Left cardiac atrium (tissue), 4 donors: ENCODE measurements at places on chromosomes 5 and 9. TPM values are rescaled to one million over a fixed set of nuclear protein-coding genes. Genes with fewer than 3 reads are reported as not detected.

GRCh38 chr9:30591461-30591860 is 1793.0 kb upstream of the ACO1 start:
- DNase-seq = no peak

GRCh38 chr9:68931821-68932220 is 82.1 kb downstream of the PRKACG start:
- no peak for DNase-seq

DNA sequence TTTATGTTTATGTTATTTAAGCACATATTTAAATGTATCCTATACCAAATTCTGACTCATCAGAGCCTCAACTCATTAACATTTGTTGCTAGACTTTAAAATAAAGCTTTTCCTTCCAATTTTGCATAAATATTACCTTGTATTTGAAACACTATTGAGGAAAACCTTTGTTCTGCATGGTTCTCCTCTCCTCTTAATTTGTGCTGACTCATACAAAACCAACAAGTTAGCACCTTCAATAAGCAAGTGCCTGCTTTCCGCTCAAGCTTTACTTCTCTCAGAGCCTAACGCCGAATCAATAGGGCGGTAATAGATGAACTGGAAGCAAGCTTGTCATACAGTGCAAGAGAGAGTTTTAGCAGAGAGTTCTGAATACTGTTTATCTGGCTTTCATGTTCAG is 7.9 kb downstream of the AMACR start:
- DNase-seq = no peak

- no peak for DNase-seq
Observed at GRCh38 chr9:77605449-77606220, 42.5 kb downstream of the GNA14 start.

GRCh38 chr9:18056269-18056992 is 417.5 kb upstream of the ADAMTSL1 start:
- DNase-seq = no peak

AQP3 gene
- 14.0 TPM for total RNA-seq

PRDM9 gene
- total RNA-seq = not detected

DNA sequence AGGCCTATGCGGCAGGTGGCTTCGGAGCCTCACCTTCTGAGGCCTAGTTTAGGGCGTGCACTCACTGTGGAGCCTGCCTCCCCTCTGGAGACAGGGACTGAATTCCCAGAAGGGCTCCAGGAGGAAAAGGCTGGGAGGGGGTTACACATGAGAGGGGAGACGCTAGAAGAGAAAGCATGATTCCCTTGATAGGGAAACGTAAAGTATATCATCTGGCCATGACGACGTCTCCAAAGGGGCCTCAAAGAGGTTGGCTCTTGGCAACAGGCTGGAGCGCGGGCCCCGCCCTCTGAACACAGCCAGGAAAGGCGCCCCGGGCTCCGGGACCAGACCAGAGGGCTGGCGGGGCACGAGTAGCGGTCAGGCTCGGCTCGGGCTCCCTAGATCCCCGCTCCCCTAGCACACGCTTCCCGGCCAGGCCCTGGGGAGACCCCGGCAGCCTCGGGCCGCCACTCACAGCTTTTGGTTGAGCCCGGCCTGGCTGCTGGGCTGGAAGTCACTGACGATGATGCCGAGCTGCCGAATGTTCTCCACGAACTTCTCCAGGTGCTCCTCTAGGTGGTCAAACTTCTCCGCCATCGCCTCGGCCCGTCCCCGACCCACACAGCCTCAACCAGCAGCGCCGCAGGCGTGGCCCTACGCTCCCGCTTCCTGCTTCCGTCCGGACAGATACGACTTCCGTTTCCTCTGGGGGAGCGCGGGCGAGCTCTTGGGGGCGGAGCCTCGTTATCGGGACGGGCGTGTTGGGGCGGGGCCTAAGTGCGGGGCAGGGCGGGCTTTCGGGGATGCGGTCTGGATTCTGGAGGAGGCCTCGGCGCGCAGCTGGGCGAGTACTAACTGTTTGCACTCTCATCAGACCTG is at the start of gene MED10:
TSS of gene MED10 (minus strand) at position 643 of the 861 bp plus-strand sequence. CDS start at position 579, 64 bp downstream.
- peak; percentile 97 for DNase-seq

SLC24A2 gene
- total RNA-seq = not detected

DNA sequence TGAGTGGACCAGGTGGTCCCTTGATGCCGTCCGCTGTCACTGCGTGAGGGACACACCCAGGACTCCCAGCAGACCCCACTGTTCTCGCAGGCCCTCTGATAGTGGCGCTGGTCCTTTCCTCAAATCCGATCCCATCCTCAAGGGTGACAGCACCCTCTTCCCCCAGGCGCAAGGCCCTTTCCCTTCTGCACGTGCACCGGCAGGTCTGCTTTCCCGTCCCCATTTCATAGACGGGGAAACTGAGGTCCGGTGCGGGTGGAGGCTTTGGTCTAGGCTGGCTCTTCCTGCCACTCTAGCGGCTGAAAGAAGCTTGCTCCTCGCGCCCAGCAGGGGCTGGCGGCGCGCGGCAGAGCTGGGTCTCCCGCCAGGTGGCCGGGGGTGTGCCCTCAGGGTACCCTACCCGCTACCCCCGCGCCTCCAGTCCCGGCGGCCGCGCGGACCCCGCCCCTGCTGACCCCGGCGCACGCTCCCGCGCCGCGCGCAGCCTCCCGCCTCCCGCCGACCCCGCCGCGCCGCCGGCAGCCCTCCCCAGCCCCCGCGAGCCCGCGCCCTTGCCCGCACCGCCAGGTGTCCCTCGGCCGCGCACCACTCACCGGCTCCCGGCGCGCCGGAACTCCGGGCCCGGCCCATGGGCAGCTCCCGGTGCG is 453 bp downstream of the RASGEF1C start:
- DNase-seq = no peak

SPATA31A3 gene
- total RNA-seq = not detected

DNA sequence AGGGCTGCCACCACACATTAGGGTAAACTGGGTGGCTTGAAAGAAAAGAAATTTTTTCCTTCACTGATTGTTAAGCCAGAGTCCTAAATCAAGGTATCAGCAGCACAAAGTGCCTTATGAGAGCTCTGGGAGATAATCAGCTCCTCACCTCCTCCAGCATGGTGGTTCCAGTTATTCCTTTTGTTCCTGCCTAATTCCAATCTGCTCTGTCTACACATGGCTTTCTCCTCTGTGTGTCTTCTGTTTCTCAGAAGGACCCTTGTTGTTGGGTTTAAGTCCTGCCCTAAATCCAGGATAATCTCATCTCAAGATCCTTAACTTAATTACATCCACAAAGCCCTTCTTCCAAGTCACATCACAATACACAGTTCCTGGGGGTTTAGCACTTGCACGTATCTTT is 1352.0 kb upstream of the CDH9 start:
- DNase-seq = no peak

LCN9 gene
- total RNA-seq = not detected

DNA sequence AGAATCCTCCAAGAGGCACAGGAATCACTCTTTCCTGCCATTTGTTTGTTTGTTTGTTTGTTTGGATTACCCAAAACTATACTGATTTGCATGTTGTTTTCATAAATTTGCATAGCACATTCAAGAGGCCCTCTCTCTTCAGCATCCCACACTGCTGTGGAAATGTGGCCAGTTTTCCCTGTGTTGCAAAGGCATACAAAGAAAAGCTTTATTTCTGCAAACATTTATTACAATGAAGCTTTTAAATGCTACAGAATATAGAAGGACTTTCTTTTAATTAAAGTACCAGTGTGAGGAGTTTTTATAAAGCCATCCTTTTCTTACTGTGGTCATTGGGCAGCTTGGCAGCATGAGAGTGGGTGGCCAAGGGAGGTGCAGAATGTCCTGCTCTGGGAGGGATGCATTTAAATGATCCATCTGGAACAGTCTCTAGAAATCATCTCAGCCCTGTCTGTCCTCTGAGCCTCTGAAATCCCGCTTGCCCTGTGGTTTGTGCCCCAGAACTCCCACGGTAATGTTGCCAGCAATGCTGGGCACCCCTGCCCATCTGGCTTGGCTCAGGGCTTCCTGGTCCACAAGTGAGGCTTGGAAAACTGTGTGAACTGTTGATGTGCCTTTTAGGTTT is 356.8 kb upstream of the KIF2A start:
- DNase-seq = no peak

GRCh38 chr5:58648846-58649245 is 66.0 kb downstream of the RAB3C start:
- no peak for DNase-seq

DNA sequence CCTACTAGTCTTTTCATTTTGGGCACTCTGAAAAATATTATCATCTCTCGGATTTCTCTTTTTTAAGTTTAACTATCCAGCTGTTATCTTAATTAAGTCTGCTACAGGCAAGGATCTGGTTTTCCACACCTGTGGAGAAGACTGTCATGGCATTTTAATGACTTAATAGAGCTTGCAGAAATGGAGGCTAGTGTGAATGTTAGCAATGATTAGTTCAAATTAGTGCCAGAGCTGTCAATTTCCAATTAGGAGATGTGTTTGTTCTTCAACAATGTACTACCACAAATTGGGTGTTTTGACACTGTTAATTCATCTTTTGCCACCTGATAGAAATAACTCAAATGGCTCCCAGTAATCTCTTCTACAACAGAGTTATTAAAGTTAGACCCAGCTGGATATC is 2023.0 kb upstream of the CDH9 start:
- no peak for DNase-seq

DOK3 gene
- total RNA-seq = 9.0 TPM

DNA sequence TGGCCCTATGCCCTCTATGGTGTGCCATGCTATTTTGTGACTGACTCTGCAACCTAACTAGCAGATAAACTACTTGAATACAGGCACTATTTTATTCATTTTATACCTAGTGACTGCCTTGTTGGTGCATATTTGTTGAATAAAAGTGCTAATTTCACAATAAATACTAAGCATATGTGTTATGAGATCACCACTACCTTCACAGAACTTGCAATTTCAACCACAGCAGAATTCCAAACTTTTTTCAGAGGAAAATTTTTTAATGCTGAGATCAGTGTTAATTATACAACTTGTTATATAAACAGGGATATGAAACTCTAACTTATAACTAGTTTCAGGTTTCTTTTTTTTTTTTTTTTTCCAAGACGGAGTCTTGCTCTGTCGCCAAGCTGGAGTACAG is 94.8 kb downstream of the NR3C1 start:
- no peak for DNase-seq

- no peak for DNase-seq
Observed at GRCh38 chr9:96135076-96135752, 166.8 kb downstream of the HSD17B3 start.

DNA sequence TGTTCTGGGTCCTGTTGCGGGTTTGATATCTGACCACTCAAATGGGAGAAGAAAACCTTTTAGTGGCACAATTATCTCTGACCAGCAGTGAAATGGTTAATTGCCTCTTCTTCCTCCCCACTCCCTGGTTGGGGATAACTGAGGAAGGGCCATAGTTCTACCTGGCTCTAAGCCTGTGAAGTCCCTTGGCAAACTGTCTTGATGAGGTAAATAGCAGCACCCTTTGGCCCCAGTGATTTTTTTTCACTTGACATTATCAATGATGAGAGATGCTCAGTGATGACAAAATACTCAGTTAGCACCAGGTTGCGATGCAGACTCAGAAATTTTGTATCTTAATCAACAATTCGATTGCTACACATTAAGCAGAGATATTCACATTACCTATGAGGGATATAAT is 515.7 kb downstream of the PSAT1 start:
- no peak for DNase-seq

ROPN1L gene
- 0.31 TPM for total RNA-seq

DNA sequence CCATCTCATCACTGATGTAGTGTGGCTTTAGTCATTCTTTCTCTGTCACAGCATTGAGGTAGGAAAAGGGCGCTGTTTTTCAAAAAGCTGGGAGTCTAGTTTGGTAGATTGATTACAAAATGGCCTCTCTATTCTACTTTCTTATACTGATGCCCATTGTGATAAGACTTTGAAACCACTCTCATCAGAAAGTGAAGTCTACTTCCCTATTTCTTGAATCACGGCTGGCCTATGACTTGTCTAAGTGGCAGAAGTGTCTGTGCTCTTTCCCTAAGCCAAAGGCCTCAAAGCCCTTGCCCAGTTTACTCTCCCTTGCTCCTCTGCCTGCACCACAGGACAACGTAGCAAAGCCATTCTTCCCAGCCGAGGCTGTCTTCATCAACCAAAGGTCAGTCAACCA is 83.0 kb upstream of the IL33 start:
- no peak for DNase-seq

NOTCH1 gene
- total RNA-seq = 36.0 TPM

PCDHAC2 gene
- total RNA-seq = 2.9 TPM

SHOC1 gene
- total RNA-seq = not detected

GRCh38 chr9:85941622-85941940 is 635 bp downstream of the NAA35 start:
- no peak for DNase-seq

CDC25C gene
- 0.21 TPM for total RNA-seq

DNA sequence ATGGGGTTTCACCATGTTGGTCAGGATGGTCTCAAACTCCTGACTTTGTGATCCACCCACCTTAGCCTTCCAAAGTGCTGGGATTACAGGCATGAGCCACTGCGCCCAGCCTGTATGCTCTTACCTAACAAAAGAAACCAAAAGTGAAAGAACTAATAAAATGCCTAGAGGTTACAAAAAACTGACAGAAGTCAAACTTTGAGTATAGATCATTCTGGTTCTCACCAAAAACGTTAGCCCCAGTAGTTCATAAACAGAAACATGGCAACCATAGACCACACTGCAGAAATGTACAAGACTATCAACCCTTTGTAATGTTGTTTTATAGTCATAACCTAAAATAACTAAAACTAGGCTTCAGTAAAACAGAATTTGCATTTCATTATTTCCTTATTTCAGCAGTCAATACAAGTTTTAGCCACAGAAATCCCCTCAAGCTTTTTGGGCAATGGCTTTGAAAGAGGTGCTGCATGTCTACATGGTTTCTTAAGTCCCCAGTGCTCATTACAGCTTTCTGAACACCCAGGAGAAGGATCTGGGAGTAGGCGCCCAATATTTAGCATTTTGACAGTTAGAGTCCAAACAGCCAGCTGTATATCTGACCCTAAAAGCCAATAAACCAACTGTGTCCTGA is 72.5 kb downstream of the EPB41L4A start:
- no peak for DNase-seq

DNA sequence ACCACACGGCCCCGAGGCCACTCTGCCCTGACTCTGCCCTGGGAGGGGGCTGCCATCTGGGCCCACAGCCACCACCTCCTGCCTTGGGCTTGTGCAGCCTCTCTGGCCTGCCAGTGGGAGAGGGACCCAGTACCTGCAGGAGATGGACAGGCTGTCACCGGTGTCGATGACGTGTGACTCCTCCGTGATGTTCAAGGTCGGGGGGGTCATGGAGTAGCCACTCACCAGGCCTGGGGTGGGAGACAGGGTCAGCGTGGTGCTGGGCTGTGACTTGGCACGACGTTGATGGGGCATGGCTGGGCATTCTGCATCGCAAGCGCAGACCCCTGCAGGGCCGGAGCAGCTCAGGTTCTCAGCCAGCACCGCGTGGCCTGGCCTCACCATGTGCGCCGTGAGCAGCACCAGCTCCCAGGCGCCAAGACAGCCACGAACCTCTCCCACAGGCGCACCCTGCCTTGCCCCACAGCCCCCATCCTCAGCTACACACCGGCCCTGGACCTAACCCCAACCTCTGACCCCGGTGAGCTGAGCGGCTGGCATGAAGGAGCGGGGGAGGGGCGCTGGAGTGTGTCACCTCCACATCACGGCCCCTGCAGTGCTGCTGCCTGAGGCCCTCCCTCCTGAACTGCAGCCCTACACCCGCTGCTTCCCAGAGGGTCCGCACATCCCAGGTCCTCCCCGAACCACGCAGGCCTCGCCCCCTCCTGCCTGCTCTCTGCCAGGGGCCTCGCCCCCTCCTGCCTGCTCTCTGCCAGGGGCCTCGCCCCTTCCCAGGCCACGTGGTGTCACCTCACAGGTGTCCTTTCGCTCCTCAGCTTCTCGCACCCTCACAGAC is 17.6 kb downstream of the FLT4 start:
- DNase-seq = peak; percentile 18

C5orf52 gene
- not detected for total RNA-seq

UBLCP1 gene
- total RNA-seq = 15.5 TPM
